ENCODE measurements at places on chromosomes 3 and 15.
A peak's percentile ranks its signal among the peaks of the same experiment; 100 is the strongest.

DNA sequence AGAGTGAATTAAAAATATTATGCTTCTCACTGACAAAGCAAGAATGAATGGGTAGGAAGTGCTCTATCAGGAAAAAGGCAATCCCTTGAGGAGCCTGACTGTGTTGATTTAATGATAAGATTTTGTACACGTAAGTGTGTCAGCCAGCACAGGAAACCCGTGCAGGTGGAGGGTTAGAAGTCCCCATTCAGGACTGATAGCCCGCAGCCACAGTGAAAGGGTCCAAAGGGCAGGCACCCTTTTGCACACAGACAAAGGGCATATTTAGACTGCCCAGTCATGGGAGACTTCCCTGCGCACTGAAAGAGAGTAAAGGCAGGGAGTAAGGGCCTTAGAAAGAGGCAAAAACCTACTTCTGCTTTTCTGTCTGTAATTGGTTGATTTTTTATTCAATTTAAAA lies 26.4 kb upstream of the SKIL start:
- DNase-seq = no peak

- DNase-seq = peak; percentile 43
Measured at GRCh38 chr15:52261498-52262242, 33.9 kb downstream of the MYO5C start.

GRCh38 chr15:36769098-36769497 lies 189.7 kb downstream of the CDIN1 start:
- DNase-seq = no peak

DNA sequence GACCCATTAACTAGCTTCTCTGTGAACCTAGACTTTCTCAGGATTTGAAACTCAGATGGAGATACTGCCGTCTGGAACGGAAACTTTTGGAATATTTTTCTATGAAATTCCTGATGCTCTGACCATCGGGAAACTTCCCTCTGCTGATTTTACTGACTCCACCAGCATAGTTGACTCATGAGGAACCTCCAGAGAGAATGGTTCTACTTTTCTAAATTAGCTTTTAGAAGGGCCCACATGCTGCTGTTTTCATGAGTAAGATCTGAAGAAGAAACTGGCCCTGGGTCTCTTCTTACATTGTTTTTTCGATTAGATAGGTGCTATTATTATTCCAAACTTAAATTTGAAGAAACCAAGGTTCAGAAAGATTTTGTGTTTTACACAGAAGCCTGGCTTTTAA lies 326.3 kb upstream of the NR2E3 start:
- DNase-seq = no peak

GRCh38 chr3:69999140-70000027 lies at the start of gene SAMMSON:
Gene SAMMSON, plus strand, starts transcription at chr3:69999733.
- no peak for DNase-seq

All from naive thymus-derived CD8-positive, alpha-beta T cell (primary cell).